Fibroblast of skin of back (primary cell): ENCODE measurements at places on chromosomes 7 and 10.

DNA sequence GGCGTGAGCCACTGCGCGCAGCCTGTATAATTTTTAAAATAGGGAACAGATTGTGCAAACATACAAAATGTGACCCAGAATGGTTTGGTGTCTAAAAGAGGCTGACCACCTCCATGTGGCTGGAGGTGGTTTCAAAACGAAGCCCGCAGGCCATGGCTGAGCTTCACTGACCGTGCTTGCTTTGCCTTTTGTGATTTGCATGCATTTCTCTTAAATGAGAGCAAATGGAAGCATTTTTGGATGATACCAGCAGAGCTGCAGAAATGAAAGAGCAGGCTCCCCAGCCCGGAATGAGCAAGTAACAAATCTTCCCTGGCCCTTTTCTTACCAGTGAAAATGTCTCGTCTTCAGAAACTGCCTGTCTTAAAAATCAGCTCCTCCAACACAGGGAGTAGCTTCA lies 239.9 kb downstream of the CAMK1D start:
- no peak for DNase-seq

DNA sequence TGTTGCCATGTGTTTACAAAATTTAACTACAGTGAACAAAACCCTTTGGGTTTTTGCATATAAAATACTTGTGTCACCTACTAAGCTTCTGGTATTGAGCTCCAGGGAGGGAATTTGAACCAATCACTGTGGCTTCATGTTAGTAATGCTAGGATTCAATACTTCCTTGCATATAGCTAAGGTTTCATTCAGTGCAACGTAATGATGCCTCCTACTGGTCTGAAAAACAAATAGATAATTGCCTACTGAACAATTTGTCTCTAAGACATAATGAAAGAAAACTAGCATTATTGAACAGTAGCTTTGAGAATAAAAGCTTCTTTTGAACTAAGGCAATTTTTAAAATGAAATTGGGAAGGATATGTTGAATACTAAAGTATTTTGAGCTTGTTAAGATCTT lies 244.4 kb downstream of the ZWINT start:
- no peak for DNase-seq

GRCh38 chr7:31767686-31768358 lies 80.8 kb downstream of the PPP1R17 start:
- no peak for DNase-seq

GRCh38 chr7:148118371-148118770 lies 472.2 kb upstream of the C7orf33 start:
- DNase-seq, result no peak

GRCh38 chr10:3978174-3978573 lies 193.2 kb upstream of the KLF6 start:
- peak; percentile 36 for DNase-seq

- no peak for DNase-seq
Measured at GRCh38 chr10:118583611-118584010, 11.8 kb downstream of the PRLHR start.

DNA sequence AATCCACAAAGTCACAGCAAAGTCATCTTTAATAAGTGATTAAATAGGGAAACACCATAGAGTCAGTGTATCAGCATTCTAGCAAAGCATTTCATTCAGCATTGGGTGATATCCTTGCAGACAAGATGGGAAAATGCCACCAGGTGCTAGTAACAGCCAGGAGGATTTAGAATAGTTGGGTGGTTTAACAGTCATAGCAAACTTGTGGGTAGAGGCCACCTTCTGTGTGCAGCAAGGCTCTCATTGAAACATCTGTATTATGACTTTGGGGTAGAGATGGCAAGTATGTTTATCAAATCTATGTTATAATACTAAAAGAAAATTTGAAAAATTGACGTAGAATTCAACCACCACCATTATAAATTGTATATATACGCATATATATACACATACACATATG lies 26.4 kb upstream of the ADO start:
- no peak for DNase-seq

DNA sequence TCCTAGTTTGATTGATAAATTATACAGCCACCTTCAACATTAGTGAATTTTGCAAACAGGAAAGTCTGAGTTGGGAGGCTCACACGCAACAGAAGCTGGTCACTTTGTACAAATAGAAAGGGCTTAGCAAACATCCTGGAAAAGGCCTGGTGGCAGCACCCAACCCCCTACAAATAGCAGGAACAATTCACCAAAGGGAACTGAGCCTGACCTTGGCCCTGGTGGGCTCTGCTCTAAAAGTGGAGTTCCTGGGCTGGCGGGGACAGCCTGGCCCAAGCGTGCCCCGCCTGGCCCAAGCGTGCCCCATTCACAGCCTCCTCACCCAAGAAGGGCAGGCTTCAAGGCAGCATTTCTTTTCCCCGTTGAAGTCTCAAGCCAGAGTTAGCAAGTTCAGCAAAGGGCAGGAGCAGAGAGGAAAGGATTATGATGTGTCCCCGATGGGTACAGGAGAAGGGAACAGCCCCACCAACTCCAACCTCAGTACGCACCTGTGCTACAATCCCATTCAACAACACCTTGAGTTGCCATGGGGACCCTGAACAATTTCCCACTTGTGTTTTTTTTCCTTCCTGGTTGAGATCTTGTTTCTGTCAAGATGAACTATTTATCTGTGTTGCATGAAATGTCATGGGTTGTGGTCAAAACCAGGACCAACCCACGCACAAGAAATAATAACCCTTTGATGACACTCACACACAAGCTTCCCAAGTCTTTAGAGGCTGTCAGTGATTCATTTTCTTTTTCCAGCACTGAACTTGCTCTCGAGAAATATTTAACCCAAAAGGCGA lies 43.4 kb downstream of the RGS10 start:
- DNase-seq, result no peak

GRCh38 chr7:82335927-82336326 lies 107.7 kb downstream of the CACNA2D1 start:
- no peak for DNase-seq

- DNase-seq, result no peak
Measured at GRCh38 chr10:21021843-21022594, 124.9 kb upstream of the NEBL start.

GRCh38 chr7:67519171-67519570 lies 522.5 kb downstream of the TYW1 start:
- DNase-seq, result no peak

DNA sequence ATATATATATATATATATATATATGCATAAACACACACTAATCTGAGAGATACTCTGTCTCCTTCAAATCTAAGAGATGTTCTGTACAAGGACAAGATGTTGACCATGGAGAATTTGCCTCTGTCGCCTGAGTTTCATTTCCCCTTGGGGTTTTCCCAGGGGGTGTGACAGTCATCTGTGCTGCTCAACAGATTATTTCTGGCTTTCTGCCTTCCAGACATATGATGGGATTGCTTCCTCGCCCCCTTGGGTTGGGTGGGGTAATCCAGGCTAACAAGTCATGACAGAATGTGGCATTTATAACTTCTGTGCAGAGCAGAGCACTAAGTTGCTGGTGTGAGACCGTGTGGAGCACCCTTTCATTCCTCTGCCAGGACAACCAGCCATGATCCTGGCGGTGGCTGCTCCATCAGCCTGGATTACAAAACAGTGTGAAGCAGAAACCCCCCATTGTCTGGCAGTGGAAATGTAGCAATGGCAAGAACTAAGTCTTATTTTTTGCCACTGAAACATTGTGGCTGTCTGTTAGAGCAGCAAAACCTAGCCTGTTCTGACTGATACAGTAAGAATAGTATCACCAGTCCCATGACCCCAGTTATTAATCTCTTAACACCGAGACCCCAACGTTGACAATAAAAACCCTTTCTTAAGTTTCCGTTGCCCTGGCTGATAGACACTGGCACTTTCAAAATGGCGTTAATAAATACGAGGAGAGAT lies 13.7 kb upstream of the USP6NL start:
- no peak for DNase-seq

GRCh38 chr7:125425506-125425905 lies 495.9 kb upstream of the POT1 start:
- DNase-seq, result no peak

DNA sequence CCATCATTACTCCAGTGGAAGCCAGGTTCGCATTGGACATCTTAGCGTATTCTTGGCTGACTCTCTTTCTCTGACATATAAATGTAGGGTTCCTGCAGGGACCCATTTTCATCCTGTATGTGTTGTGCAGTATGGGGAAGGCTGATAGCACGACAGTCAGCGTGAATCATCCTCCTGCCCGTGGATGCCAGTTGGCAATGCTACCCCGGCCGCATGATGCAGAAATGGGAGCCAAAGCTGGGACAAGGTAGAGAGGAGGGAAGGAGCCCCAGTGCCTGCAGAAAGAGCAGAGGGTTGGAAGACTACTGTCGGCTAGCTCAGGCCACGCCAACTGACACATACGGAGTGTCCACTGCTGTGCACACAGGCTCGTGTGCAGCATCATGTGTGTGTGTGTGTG lies 251.6 kb downstream of the SKAP2 start:
- no peak for DNase-seq

GRCh38 chr10:44032216-44032615 lies 352.7 kb downstream of the CXCL12 start:
- no peak for DNase-seq

DNA sequence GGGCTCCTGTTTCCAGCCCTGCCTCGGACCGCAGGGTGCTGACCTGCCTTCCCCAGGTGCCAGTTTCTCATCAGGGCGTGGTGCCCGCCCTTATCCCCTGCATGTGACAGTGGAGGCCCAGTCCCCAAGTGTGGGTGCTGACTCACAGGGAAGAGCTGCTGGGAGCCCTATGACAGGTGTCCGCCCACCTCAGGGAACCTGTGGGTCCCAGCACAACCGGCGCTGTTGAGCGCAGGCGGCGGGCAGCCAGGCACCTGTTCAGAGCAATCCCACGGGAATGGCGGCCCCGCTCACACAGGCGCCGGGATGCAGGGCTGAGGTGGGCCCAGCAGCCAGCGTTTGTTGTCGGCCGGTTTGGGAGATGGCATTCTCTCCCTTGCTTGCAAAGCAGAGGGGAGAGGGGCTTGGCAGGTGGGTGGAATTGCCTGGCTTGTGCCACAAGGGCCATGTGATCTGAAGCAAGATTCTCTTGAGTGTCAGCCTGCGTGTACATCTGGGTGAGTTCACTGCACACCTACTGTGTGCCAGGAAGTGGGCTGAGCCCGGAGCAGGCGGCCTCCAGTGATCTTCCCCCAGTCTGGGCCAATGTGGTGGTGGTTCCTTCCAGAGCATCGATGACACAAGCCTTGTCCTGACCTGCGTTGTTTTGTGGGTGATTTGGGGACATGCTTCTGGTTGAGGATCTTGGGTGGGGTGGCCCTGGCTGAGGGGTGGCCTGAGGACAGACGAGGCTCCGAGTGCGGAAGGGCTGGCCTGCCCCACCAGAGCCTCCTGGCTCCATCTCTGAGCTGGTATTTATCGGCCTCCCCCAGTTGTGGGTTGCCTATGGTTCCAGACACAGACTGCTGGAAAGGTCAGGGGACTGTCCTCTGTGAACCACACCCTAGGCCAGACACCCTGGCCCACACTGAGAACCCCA lies 2.4 kb downstream of the PWWP2B start:
- no peak for DNase-seq

- DNase-seq, result peak; percentile 95
Measured at GRCh38 chr10:104441329-104442000, 87.8 kb downstream of the CFAP58 start.

- peak; percentile 31 for DNase-seq
Measured at GRCh38 chr10:44463511-44464121, 78.7 kb upstream of the CXCL12 start.
